ENCODE measurements at places on chromosomes 3 and 15. TPM values are rescaled to one million over a fixed set of nuclear protein-coding genes. Genes with fewer than 3 reads are reported as not detected.

Gene KNG1
- 32.3 TPM for polyA plus RNA-seq

Gene ARL6
- 3.0 TPM for polyA plus RNA-seq

Gene ADGRG7
- polyA plus RNA-seq = 4.9 TPM

Gene DNAJA4
- 2.8 TPM for polyA plus RNA-seq

Gene COL8A1
- 0.61 TPM for polyA plus RNA-seq

Gene CX3CR1
- not detected for polyA plus RNA-seq

Gene CCR9
- not detected for polyA plus RNA-seq

Gene ARHGEF26
- 18.6 TPM for polyA plus RNA-seq

Gene CP
- polyA plus RNA-seq = 12.5 TPM

Gene RUBCN
- 12.8 TPM for polyA plus RNA-seq

Gene KLHL6
- polyA plus RNA-seq = 0.04 TPM

Gene CYP19A1
- polyA plus RNA-seq = 3.5 TPM

Gene LSG1
- polyA plus RNA-seq = 27.0 TPM

Gene GOLGA8M
- not detected for polyA plus RNA-seq

Gene FILIP1L
- 40.5 TPM for polyA plus RNA-seq

Gene P2RY12
- polyA plus RNA-seq = not detected
